ENCODE measurements at places on chromosomes 4 and X.

- DNase-seq: no peak
These were observed 605.5 kb upstream of the PITX2 start for GRCh38 chr4:111228396-111228795.

GRCh38 chr4:163598489-163598888 is 104.0 kb downstream of the TMA16 start:
- no peak for DNase-seq

DNA sequence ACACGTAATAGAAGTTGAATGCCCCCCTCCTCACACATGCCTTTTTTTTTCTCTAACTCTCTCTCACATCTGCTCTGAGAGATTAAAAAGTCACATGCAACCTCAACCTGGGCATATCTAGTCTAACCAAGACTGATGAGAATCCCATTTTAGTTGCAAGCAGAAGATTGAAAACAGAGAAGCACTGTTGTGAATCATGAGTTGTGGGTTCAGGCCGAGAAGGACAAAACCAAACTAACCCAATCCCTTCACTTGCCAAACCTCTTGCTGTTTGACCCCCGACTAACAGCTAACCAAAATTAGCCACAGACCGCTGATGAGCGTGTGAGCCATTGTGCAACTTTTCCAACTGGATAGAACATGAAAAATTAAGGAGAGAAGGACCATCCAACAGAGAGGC is 31.8 kb downstream of the CXCL1 start:
- no peak for DNase-seq

GRCh38 chrX:15600745-15601144 is at the start of gene ACE2:
TSS of gene ACE2 (minus strand) at chrX:15600960. CDS start at chrX:15600911, 49 bp downstream.
- no peak for DNase-seq

All from central memory CD4-positive, alpha-beta T cell (primary cell).